ENCODE measurements at places on chromosomes 5 and 9. TPM values are rescaled to one million over a fixed set of nuclear protein-coding genes. Genes with fewer than 3 reads are reported as not detected.

DNA sequence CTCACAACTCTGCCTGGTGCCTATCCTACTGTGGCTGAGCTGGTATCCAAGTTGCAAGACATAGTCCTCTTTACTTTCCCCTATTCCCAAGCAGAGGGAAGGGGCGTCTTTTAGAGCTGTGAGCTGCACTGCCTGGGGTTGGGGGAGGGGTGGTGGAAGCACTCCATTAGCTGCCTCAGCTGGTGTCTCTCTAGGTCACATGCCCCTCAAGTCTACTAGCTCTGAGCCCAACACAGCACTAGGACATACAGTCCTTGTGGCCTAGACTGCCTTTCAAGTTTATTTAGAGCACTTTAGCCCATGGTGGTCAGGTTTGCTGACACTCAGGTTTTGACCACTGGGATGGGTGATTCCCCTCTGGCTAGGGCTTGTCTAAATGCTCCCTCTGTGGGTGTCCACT lies 54.7 kb downstream of the SREK1 start:
- H3K4me3 ChIP-seq: no peak overlapping the region
- DNase-seq: no peak
- H3K4me1 ChIP-seq: peaks cover 4% of the 10 kb centered on the region
- H3K27me3 ChIP-seq: no peaks in the 10 kb centered on the region

- no peaks in the 10 kb centered on the region for H3K36me3 ChIP-seq
- no peak overlapping the region for H3K4me3 ChIP-seq
- H3K27me3 ChIP-seq: no peaks in the 10 kb centered on the region
- no peak overlapping the region for H3K27ac ChIP-seq
- no peak for DNase-seq
- H3K4me1 ChIP-seq: peaks cover 10% of the 10 kb centered on the region
Observed at GRCh38 chr9:19999491-20000057, 210.7 kb upstream of the SLC24A2 start.

- peaks cover 2% of the 10 kb centered on the region for H3K36me3 ChIP-seq
- no peaks in the 10 kb centered on the region for H3K27me3 ChIP-seq
- peak overlapping the region; percentile 56 for H3K27ac ChIP-seq
- H3K4me1 ChIP-seq: peaks cover 62% of the 10 kb centered on the region
- DNase-seq: no peak
Observed at GRCh38 chr5:107558823-107559375, 111.8 kb downstream of the EFNA5 start.

DNA sequence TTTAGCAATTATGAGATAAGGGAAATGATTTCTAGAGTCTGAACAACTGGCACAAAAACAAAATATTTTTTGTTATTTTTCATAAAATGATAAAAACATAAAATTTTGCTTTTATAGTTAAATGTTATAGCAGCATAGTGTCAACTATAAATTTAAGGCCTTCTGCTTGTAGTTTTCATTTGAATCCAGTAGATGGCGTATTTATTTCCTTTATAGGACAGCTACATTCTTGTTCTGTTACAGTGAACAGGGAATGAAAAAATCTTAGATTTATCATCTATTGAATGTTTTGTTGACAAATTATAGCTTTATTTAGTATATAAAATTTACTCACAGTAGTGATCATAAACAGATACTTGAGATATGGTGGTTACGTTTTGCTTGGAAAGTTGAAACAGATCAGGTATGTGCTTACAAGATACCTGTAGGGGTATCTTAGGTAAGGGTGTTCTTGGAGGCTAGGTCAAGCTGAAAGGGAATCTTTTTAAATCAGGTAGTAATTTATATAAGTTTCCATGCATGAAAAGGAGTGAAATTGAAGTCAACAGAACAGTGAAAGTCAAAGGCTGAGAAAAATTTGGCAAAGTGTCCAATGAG lies 239.3 kb upstream of the GRIN3A start:
- no peak for DNase-seq
- H3K4me1 ChIP-seq: peaks cover 2% of the 10 kb centered on the region
- peaks cover 8% of the 10 kb centered on the region for H3K27me3 ChIP-seq
- no peak overlapping the region for H3K4me3 ChIP-seq

DNA sequence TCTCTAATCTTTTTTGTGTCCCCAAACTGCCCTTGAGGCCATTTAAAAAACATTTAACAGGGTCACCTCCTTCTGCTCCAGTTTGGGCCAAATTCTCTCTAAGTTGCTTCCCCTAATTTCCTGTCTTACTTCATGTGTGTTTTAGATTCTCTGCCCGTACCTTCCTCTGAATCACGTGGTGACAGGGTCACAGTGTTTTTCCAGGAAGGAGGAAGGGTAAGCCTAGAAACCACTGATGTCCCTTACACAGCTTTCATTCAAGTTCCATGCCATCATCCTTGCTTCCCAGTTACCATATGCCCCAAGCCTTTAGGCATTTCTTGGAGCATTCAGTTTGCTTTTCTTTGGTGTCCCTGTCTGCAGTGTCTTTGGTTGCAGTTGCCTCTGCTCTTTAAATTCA lies 42.4 kb upstream of the MACIR start:
- H3K4me3 ChIP-seq: no peak overlapping the region
- H3K27ac ChIP-seq: no peak overlapping the region
- H3K27me3 ChIP-seq: no peaks in the 10 kb centered on the region
- H3K4me1 ChIP-seq: peaks cover 4% of the 10 kb centered on the region

DNA sequence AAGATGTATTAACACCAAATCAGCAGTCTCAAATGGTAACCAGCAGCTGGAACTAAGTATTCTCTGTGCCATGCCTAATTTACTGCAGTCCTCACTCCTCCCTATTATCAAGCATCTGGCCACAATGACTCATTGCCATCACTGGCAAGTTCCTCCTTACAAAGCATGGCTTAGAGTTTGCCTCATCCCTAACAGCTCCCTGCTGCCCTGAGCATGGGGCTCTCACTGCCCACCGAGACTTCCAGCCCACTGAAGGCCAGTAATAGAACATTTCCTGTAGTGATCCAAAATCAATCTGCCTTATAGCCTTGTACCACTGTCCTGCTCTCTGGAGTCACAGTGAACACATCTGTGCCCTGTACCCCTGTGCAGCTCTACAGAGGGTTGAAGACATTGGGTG lies 211.9 kb upstream of the TRIM32 start:
- peaks cover 54% of the 10 kb centered on the region for H3K4me1 ChIP-seq
- H3K27me3 ChIP-seq: no peaks in the 10 kb centered on the region
- H3K4me3 ChIP-seq: no peak overlapping the region
- no peaks in the 10 kb centered on the region for H3K36me3 ChIP-seq

DNA sequence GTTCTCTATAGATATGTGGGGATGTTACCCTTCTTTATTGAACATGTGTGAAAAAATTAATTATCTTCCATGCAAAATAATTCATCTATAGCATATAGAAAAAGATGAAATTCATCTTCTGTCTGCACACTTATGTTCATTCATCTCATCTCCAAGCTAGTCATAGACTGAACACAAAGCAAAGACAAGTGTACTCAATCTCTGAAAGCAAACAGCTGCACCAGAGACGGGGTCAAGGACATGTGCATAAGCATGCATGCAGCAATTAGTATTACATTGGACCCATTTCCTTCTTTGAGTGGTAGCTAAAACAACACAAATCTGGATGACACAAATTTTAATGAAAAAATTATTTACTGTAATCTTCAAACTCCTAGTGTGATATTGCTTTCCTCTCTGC lies 547.0 kb upstream of the COX7C start:
- H3K27ac ChIP-seq: no peak overlapping the region
- no peak for DNase-seq
- H3K4me3 ChIP-seq: no peak overlapping the region
- no peaks in the 10 kb centered on the region for H3K27me3 ChIP-seq
- H3K4me1 ChIP-seq: no peaks in the 10 kb centered on the region

WDR38 gene
- total RNA-seq: not detected

FOXD4 gene
- total RNA-seq: 0.35 TPM

FBP2 gene
- total RNA-seq: not detected

GALNT12 gene
- total RNA-seq: 10.6 TPM

DNA sequence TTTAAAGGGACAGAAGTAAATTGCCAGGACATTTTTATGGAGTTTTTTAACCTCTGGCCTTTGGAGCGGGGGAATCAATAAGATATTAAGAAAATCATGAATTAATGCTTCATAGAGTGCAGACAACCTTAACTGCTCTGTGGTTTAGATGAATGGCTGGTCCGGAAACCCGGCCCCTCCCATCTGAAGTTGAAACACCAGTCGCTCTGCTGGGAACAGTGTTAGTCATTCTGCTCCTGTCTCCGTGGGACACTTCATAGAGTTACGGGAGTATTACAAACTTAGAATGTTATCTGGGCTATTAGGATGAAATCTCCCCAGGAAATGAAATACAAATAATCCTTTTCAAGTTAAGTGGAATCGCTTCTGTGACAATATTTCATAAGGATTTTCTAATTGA lies 110.1 kb upstream of the IRX2 start:
- no peaks in the 10 kb centered on the region for H3K27me3 ChIP-seq
- peak overlapping the region; percentile 20 for H3K4me3 ChIP-seq
- H3K27ac ChIP-seq: peak overlapping the region; percentile 80
- H3K36me3 ChIP-seq: no peaks in the 10 kb centered on the region
- no peak for DNase-seq

DNA sequence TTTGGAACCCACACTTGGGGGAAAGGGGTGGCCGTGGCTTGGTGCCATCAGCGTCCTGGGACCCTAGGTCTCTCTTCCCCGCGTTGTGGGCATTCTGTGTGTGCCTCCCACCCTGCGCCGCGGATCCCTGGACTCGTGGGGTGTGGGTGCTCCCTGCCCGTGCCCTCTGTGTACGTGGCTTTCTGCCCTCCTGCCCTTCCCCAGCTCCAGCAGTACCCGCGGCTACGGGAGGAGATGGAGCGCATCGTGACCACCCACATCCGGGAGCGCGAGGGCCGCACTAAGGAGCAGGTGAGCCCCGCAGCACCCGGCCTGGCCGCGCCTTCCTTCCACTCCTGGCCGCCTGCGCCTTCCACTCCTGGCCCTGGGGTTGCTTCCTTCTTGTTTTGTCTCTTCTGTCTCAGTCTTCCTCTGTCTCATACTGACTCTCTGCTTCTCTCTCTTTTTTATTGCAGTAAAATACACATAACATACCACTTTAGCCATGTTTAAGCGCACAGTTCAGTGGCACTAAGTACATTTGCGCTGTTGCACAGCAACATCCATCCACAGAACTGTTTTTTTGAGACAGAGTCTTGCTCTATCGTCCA lies 30.7 kb downstream of the DNM1 start:
- H3K27ac ChIP-seq: no peak overlapping the region
- no peak overlapping the region for H3K4me3 ChIP-seq

GRCh38 chr5:95022967-95023695 lies 261.8 kb downstream of the MCTP1 start:
- H3K36me3 ChIP-seq: no peaks in the 10 kb centered on the region
- H3K4me3 ChIP-seq: no peak overlapping the region
- no peaks in the 10 kb centered on the region for H3K4me1 ChIP-seq
- no peaks in the 10 kb centered on the region for H3K27me3 ChIP-seq
- H3K27ac ChIP-seq: no peak overlapping the region

POU5F2 gene
- 1.9 TPM for total RNA-seq

DNA sequence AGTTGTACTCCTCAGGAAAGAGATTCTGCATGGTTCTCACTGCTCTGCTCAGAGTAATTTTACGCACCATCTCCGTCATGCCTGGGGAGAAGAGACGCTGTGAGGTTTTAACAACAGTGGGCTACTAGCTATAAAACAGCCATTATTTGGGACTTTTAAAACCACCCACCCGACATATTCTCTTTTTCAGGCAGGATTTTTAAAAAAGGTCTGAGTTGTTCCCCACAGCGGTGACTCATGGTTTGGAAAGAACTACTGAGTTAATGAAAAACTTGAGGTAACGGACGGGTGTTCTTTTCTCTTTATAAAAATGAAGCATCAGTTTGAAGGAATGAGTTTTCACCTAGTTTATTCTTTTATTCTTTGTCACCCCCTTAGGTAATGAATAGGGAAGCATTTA lies 61.3 kb downstream of the TTLL11 start:
- H3K27me3 ChIP-seq: no peaks in the 10 kb centered on the region
- no peaks in the 10 kb centered on the region for H3K4me1 ChIP-seq
- no peak overlapping the region for H3K27ac ChIP-seq
- DNase-seq: no peak
- H3K4me3 ChIP-seq: no peak overlapping the region
- H3K36me3 ChIP-seq: no peaks in the 10 kb centered on the region

DNA sequence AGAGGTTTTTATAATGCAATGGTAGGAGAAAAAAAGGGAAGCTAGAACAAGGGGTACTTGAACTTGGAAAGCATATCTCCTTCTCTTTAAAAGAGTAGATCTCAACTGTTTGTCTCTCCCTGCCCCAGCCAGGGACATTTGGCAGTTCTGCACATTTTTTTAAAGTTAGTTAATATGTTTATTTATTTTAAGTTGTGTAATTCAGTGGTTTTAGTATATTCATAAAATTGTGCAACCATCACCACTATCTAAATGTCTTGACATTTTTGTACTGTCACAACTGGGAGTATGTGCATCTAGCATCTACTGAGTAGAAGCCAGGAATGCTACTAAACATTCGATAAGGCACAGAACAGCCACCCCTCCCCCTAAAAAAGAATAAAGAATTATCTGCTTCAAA lies 103.5 kb upstream of the DPYSL3 start:
- H3K27me3 ChIP-seq: no peaks in the 10 kb centered on the region
- peaks cover 2% of the 10 kb centered on the region for H3K4me1 ChIP-seq
- no peak overlapping the region for H3K27ac ChIP-seq
- no peak overlapping the region for H3K4me3 ChIP-seq

CSF2 gene
- not detected for total RNA-seq

SLC31A2 gene
- 8.5 TPM for total RNA-seq

DNA sequence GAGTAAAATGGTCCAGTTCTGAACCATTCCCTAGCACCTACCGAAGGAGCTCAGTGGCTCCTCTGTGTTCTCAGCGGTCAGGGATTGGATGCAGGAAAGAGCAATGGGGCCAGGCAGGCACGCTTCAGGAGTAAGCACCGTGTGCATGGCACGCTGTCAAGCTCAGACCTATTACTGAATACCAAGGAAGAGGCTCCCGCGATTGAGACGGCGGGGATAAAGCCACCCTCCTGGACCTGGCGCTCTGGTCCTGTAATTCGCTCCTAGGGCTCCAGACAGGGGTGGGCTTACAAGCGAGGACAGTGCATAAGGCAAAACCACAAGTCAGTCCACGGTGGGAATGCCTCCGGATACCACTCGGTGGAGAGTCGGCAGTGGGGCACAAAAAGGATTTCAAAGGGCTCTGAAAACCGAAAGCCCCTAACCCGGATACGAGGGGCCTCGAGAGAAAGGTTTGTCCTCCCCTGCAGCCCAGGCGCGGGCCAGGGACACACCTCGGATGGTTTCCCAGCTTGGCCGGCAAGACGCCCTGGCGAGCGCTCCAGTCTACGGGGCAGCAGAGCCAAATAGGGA lies 988 bp downstream of the OXCT1 start:
- H3K4me1 ChIP-seq: peaks cover 15% of the 10 kb centered on the region
- peak overlapping the region; percentile 83 for H3K4me3 ChIP-seq
- no peaks in the 10 kb centered on the region for H3K27me3 ChIP-seq
- peak overlapping the region; percentile 88 for H3K27ac ChIP-seq
- H3K36me3 ChIP-seq: no peaks in the 10 kb centered on the region

DNA sequence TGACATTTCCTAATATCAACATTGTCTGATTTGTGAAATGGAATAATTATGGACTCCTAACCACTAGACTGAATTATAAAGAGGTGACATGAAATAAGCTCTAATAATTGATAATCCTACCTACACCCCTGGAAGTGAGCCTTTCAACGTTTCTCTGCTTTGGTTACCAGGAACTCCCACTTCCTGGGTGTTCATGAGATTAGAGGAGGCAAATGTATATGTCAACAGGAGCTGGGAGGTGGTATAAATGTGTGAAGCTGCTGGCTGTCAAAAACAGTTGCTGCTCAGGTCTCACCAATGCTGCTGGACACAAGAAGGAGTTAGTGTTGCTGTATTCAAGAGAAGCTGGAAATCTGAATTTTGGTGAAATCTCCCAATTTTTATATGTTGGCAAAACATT lies 96.8 kb downstream of the CAMK4 start:
- no peaks in the 10 kb centered on the region for H3K27me3 ChIP-seq
- no peak overlapping the region for H3K27ac ChIP-seq
- no peak overlapping the region for H3K4me3 ChIP-seq
- no peak for DNase-seq
- no peaks in the 10 kb centered on the region for H3K4me1 ChIP-seq

MYO10 gene
- total RNA-seq: 51.9 TPM

Measured in mesothelial cell of epicardium (in vitro differentiated cells).